ENCODE measurements at places on chromosomes 2 and 18.

- no peak for DNase-seq
Measured at GRCh38 chr2:23286758-23287704, 97.9 kb upstream of the KLHL29 start.

DNA sequence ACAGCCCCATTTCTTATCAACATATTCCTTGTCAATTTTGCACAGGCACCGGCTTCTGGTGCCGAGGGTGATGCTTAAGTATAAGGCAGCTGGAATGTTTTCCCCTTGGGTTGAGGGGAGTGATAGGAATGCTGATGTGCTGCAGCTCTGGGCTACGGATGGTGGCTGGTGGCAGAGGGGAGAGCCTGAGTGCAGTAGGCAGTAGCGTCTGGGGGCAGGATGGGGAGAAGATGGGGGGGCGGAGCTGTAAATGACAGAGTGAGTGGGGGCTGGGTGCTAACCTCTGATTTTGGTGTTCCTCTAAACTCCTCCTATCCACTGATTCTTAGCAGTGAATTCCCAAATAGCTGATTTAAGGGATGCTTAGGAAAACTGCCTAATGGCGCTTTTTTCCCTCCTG lies 20.7 kb downstream of the TMEM178A start:
- no peak for DNase-seq

DNA sequence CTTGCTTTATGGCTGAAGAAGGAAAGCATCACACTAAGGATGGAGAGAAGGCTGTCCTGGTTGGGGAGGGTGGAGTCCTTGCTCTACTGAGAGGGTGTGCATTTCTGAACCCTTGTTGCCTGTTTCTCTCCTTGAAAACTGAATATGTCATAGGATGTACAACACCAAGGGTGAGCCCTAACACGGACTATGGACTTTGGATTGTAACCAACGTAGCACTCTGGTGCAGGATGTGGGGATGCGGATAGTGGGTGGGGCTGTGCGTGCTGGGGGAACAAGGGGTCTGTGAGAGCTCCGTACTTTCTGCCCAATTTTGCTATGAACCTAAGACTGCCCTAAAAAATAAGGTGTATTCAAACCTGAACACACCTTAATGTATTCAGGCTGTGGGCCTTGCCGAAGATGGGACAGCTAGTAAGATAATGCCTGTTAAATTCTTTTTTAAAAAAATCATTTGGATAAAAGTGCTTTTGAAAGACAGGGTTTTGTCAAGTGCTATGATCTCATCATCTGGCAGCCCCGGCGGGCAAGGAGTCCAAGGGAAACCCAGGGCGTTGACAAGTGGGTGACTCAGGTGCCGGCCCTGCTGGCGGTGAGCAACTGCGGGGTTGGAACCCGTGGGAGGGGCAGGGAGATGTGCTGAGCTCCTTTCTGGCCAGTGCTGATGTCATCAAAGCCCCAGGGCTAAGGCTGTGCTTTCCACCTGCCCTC lies 54.0 kb downstream of the GATA6 start:
- no peak for DNase-seq

GRCh38 chr2:862731-863466 lies 87.8 kb upstream of the SNTG2 start:
- no peak for DNase-seq

GRCh38 chr2:118380915-118381653 lies 292.8 kb downstream of the INSIG2 start:
- DNase-seq: no peak

DNA sequence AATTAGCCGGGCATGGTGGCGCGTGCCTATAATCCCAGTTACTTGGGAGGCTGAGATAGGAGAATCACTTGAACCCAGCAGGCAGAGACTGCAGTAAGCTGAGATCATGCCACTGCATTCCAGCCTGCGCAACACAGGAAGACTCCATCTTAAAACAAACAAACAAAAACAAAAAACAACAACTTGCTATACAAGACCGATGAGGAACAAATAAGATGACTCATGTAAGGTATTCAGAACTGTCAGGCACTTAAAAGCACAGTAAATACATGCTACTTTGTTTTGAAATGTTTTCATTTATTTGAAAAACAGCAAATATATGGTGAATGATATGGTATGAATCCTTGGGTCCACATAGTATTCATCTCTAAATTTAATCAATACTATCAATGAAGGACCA lies 66.7 kb downstream of the TRIP12 start:
- no peak for DNase-seq

DNA sequence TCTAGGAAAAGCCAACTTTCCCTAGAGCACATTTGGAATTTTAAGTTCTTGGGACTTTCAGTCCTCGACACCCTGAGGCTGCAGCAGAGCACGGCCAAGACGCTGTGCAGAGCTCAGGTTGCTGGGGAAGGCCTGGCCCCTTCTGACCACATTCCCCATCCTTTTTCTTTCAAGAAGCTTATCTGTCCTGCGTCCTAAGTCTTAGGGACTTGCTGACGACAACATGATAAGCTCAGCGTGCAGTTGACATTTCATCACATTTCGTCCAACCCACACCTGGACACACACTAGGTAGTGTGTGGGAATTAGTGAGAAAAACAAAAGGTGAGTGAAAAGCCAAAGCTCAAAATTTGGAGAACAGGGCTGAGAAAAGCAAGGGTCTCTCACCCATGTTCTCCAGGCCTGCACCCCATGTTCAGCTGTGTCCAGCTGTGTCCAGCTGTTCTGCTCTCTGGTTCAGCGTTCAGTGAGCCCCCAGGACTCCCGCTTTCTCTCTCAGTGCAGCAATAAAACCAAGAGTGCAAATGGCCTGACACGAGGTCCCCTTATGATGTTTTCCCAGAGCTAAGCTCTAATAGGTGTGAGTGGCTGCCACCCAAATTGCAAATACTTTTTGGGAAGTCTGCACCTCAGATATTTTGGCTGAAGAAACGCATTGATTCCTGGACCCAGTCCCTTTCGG lies 101.9 kb downstream of the RGPD3 start:
- DNase-seq: no peak

Data from nucleus accumbens (tissue), 56 donors.